ENCODE measurements at places on chromosomes 11 and 22.

DNA sequence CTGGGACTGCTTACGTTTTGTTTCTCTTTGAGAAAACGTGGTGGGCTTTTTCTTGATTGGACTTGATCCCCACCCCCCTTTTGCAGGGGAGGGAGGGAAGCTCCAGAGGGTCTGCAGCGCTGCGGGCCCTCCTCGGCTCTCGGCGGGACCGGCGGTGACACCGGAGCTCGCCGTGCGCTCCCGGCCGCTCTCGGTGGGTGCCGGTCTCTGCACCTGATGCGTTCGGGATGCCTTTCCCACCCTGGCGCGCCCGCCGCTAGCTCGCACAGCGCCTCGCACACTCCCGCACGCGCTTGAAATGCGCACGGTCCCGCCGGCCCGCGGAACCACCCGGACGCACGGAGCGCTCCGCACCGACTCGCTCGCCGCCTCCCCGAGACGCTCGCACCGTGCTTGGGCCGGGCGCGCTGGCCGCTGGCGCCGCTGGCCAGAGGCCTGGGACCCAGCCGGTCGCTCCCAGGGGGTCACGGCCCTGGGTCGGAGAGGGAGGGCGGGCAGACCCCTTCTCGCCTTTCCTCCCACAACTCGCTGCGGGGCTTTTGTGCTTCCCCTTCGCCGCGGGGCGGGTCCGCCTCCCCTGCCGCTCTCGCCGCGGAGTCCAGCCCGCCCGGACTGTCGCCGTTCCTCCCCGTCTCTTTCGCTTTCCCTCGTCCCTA is 1.0 kb downstream of the ZBTB16 start:
- DNase-seq: no peak

DNA sequence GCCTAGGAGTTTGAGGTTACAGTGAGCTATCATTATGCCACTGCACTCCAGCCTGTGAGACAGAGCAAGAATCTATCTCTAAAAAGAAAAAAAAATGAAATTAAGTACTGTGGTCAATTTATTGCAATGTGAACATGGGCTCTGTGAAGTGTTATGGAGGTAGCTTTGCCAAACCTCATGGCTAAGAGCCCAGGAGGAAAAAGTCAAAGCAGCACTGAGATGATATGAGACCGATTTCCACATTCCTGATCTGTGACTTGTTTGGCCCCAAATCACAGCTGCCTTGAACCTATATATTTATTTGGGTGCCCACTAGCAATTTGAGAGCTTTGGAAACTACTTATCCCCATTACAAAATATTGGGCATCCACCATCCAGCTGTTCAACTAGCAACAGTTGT is 29.8 kb upstream of the TMEM135 start:
- no peak for DNase-seq

GRCh38 chr11:72072348-72072747 is 8.0 kb downstream of the NUMA1 start:
- DNase-seq: no peak

DNA sequence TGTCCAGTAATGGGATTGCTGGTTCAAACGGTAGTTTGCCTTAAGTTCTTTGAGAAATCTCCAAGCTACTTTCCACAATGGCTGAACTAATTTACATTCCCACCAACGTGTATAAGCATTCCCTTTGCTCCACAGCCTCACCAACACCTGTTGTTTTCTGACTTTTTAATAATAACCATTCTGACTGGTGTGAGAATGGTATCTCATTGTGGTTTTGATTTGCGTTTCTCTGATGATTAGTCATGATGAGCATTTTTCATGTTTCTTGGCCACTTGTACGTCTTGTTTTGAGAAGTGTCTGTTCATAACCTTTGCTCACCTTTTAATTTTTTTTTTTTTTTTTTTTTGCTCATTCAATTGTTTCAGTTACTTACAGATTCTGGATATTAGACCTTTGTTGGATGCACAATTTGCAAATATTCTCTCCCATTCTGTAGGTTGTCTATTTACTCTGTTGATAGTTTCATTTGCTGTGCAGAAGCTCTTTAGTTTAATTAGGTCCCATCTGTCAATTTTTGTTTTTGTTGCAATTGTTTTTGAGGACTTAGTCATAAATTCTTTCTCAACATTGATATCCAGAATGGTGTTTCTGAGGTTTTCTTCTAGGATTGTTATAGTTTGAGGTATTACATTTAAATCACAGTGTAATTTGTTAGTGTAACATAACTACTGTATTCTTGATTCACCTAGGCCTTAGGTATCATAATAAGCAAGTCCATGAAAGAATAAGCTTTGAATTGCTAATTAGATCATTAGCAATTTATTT is 33.0 kb downstream of the CCDC34 start:
- DNase-seq: no peak

- DNase-seq: no peak
Measured at GRCh38 chr11:122085264-122085663, 30.8 kb downstream of the BLID start.

DNA sequence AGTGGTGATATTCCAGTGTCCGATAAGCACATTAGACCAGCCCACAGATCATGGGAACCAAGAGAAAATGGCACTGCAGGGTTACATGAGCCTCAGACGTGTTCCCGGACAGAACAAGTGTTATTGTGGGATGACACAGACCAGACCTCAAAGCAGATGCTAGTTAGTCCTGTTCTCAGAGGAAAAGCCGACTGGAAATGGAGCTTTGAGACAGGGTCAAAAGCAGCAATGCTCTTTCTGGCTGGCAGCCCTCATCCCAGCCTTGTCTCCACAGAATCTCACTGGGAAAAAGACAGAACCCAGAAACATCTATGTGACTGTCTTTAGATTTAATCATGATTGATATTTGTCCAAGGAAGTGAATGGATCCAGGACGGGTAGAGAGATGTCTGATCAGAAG is 506.8 kb downstream of the INSC start:
- DNase-seq: no peak

- DNase-seq: peak; percentile 27
Measured at GRCh38 chr11:94449437-94449836, 44.2 kb downstream of the MRE11 start.

GRCh38 chr11:73334384-73335203 is 26.5 kb downstream of the ARHGEF17 start:
- no peak for DNase-seq

GRCh38 chr22:36860017-36860416 is 789 bp upstream of the NCF4 start:
- no peak for DNase-seq

Data from SHP77 (cell line).